Caco-2 (cell line): ENCODE measurements at places on chromosomes 2 and 18. TPM values are rescaled to one million over a fixed set of nuclear protein-coding genes. Genes with fewer than 3 reads are reported as not detected.
A peak's percentile ranks its signal among the peaks of the same experiment; 100 is the strongest.

Gene RESP18
- not detected in 2 replicates for total RNA-seq

DNA sequence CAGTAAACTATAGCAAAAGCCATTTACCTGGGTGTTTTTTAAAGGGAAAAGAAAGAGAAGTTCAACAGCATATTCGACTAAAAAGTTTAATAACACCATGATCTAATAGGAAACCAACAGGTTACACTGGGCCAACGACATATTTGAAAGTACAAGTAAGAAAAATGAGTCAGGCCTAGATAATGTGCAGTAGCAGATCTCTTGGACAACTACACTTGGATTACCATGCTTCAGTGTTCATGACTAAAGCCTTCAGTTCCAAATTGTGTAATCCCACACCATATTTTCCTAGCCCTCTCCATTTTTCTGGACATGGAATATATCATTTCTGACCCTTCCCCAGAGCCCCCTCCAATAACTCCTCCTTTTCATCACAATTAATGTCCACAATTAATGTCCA, 39.1 kb upstream of the FIGN start:
- no peaks in the 10 kb centered on the region for H3K36me3 ChIP-seq
- 0 out of 2 replicates have a peak, but pooled peaks cover 4% of the 10 kb centered on the region for H3K4me1 ChIP-seq
- H3K4me3 ChIP-seq = no peak overlapping the region
- no peaks in the 10 kb centered on the region for H3K27me3 ChIP-seq
- H3K27ac ChIP-seq = no peak overlapping the region
- DNase-seq = no peak

- H3K27me3 ChIP-seq = no peaks in the 10 kb centered on the region
- H3K27ac ChIP-seq = no peak overlapping the region
- no peaks in the 10 kb centered on the region for H3K4me1 ChIP-seq
- DNase-seq = no peak
Observed at GRCh38 chr2:25030702-25031101, 11.2 kb upstream of the EFR3B start.

Gene CDK15
- not detected in 2 replicates for total RNA-seq

DNA sequence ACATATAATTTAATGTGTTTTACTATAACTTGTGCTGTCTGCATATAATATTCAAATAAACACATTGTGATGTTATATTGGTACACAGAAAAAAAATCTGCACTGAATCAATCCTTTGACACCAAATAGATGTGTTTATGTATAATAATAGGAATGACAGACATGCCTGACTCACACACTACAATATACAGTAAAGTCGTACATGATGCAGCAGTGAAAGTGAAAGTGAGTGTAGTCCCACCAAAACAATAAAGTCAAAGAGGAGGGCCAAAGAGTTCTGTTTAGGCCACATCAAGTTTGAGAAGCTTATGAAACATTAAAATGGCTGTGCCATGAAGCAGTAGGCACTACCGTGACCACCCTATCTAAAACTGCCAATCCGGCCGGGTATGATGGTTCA, 8.2 kb upstream of the RBM44 start:
- no peaks in the 10 kb centered on the region for H3K4me1 ChIP-seq
- no peak overlapping the region for H3K4me3 ChIP-seq
- DNase-seq = no peak

GRCh38 chr2:163571423-163572102, 164.2 kb downstream of the FIGN start:
- H3K36me3 ChIP-seq = no peaks in the 10 kb centered on the region
- no peak for DNase-seq
- H3K4me3 ChIP-seq = no peak overlapping the region
- no peak overlapping the region for H3K27ac ChIP-seq

GRCh38 chr2:159677654-159678053, 34.7 kb upstream of the MARCHF7 start:
- H3K27me3 ChIP-seq = no peaks in the 10 kb centered on the region
- H3K4me3 ChIP-seq = no peak overlapping the region
- DNase-seq = no peak

DNA sequence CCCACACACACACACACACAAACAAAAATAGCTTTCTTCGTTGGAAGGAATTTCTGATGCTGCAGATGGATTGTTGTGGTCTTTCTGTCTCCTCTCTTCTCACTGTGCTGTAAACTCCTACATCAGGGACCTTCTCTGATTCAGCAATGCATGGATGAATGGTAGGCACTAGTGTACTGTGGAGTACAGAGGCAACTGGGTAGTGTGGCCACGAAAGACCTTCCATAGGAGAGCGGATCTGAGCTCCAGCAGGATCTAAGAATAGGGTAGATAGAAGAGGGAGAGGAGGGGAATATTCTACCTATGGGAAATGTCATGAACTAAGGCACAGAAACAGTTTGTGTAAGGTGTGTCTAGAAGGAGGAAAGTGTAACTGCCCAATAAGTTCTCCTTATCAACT, 266.8 kb downstream of the MYCN start:
- no peak overlapping the region for H3K4me3 ChIP-seq
- no peaks in the 10 kb centered on the region for H3K36me3 ChIP-seq
- H3K27me3 ChIP-seq = no peaks in the 10 kb centered on the region
- no peak overlapping the region for H3K27ac ChIP-seq

Gene ICOS
- not detected in 2 replicates for total RNA-seq

DNA sequence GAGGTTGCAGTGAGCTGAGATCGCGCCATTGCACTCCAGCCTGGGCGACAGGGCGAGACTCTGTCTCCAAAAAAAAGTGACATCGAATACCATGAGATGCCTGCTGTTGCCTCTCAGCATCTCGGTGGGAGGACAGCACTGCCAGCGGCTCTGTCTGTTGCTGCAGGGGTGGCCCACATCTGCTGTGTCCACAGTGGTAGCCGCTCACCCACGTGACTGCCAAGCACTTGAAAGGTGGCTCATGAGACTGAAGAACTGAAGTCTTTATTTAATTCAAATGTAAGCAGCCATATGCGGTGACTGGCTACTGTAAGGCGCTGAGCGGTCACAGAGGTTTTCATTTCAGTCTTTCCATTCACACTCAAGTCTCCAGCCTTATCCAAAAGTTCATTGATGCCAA, 25.8 kb downstream of the IMPA2 start:
- peaks cover 10% of the 10 kb centered on the region for H3K4me1 ChIP-seq
- DNase-seq = no peak
- H3K27ac ChIP-seq = no peak overlapping the region
- H3K4me3 ChIP-seq = no peak overlapping the region
- no peaks in the 10 kb centered on the region; the same call in 1 of the 2 replicates for H3K36me3 ChIP-seq

- H3K4me1 ChIP-seq = no peaks in the 10 kb centered on the region
- H3K27me3 ChIP-seq = no peaks in the 10 kb centered on the region
- H3K27ac ChIP-seq = no peak overlapping the region
- no peak overlapping the region for H3K4me3 ChIP-seq
- DNase-seq = no peak
Observed at GRCh38 chr18:3411327-3411726, 38.6 kb upstream of the TGIF1 start.

DNA sequence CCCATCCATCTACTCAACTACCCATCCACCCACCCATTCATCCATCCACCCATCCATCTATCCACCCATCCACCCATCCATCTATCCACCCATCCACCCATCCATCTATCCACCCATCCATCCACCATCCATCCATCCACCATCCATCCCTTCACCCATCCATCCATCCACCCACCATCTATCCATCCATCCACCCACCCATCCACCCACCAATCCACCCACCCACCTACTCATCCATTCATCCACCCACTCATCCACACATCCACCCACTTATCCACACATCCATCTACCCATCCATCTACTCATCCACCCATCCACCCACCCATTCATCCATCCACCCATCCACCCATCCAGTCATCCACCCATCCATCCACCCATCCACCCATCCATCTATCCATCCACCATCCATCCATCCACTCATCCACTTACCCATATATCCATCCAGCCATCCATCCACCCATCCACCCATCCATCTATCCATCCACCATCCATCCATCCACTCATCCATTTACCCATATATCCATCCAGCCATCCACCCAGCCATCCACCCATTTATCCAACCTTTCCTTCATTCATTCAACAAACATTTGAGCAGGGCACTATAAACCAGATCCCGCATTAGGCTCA, 2.1 kb upstream of the NGEF start:
- no peak overlapping the region for H3K27ac ChIP-seq
- no peaks in the 10 kb centered on the region for H3K36me3 ChIP-seq
- DNase-seq = no peak
- no peak overlapping the region for H3K4me3 ChIP-seq
- no peaks in the 10 kb centered on the region for H3K27me3 ChIP-seq

Gene SCG2
- total RNA-seq = 0.35 and 0.41 TPM in 2 replicates

DNA sequence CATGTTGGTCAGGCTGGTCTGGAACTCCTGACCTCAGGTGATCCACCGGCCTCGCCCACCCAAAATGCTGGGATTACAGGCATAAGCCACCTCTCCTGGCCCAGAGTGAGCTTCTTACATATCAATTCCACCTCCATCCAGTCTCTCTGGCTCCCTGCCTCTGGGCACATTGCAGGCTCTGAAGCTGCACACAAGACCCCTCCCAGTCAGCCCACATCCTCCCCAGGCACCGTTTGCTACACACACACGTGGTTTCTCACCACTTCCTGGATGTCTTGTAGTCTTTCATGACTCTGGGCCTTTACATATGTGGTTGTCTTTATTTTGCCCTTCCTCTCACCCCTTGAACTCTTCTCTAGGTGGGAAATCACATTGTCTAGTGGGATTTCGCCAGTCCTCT, 64.0 kb upstream of the CABLES1 start:
- no peaks in the 10 kb centered on the region for H3K27me3 ChIP-seq
- H3K27ac ChIP-seq = no peak overlapping the region
- no peak for DNase-seq
- no peaks in the 10 kb centered on the region for H3K4me1 ChIP-seq
- no peak overlapping the region for H3K4me3 ChIP-seq

DNA sequence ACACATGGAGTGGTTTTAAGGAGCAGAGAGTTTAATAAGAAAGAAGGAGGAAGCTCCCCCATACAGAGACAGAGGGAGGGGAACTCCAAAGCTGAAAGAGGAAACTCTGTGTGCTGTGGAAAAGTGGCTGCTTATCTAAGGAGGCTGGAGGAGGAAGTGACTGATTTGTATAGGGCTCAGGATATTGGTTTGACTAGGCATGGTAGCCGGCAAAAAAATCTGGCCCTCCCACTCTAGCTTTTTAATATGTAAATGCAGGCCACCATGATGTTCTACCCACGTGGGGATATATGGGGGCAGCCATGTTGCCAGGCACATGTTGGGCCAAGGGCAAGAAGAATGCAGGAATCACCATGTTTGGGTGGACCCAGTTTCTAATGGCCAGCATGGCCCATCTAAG, 64.3 kb downstream of the HNMT start:
- H3K27ac ChIP-seq = no peak overlapping the region
- H3K36me3 ChIP-seq = no peaks in the 10 kb centered on the region
- H3K4me1 ChIP-seq = 0 out of 2 replicates have a peak, but pooled peaks cover 3% of the 10 kb centered on the region
- DNase-seq = no peak

GRCh38 chr18:45653090-45653489, 37.8 kb downstream of the SLC14A2 start:
- H3K27me3 ChIP-seq = no peaks in the 10 kb centered on the region
- peaks cover 6% of the 10 kb centered on the region; the same call in 1 of the 2 replicates for H3K4me1 ChIP-seq
- no peak overlapping the region for H3K4me3 ChIP-seq
- no peak for DNase-seq
- H3K36me3 ChIP-seq = no peaks in the 10 kb centered on the region

DNA sequence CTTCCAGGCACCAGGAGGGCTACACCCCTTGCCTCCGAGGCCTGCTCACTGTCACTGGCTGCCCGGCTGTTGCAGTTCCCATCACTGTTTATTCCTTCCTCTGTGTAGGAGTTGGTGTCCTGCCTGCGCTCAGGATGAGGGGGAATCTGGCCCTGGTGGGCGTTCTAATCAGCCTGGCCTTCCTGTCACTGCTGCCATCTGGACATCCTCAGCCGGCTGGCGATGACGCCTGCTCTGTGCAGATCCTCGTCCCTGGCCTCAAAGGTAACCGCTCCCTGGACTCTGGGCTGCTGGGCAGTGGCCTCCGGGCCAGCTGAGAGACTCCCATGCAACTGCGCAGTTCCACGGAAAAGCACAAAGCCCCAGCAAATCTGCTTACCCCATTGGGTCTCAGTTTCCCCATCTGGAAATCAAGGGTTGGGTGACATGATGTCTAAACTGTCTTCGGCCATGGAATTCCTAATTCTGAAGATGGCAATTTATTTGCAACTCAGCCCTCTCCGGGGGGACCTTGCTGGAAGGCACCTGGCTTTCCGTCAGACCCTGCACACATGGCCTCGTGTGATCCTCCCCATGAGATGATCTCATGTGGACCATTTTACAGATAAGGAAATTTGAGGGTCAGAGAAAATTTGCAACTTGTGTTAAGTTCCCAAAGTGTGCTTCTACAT, 9.4 kb downstream of the COLEC11 start:
- no peaks in the 10 kb centered on the region for H3K36me3 ChIP-seq
- DNase-seq = no peak
- H3K27ac ChIP-seq = no peak overlapping the region
- no peaks in the 10 kb centered on the region for H3K27me3 ChIP-seq

DNA sequence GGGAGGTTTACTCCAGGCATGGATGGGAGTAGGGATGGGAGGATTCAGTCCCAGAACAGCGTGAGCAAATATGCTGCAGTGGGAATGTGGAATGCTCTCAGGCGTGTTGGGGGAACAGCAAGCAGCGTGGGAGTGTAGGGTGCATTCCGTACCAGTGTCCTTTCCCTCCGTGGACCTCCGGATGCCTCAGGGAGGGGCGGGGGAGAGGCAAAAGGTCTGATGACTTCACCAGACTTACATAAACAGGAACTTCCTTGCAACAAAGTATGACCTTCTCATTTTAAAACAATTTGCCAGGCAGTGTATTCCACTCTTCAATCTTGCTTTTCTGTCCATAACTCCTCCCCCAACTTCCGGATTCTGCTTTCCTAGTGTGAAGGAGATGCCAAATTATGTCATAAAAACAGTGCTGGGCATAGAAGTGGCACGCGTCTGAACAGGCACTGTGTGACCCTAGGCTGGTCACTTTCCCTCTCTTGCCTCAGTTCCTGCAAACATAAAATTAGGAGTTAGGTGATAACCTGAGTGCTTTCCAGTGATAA, 36.9 kb downstream of the RPL37A start:
- no peak overlapping the region for H3K4me3 ChIP-seq
- H3K27me3 ChIP-seq = no peaks in the 10 kb centered on the region
- no peaks in the 10 kb centered on the region for H3K36me3 ChIP-seq
- no peak for DNase-seq
- H3K4me1 ChIP-seq = no peaks in the 10 kb centered on the region
- H3K27ac ChIP-seq = no peak overlapping the region

- no peaks in the 10 kb centered on the region for H3K27me3 ChIP-seq
- H3K27ac ChIP-seq = no peak overlapping the region
- H3K4me1 ChIP-seq = no peaks in the 10 kb centered on the region
- peak overlapping the region; percentile 30 for H3K4me3 ChIP-seq
- no peaks in the 10 kb centered on the region for H3K36me3 ChIP-seq
Observed at GRCh38 chr2:65204461-65205210, 23.0 kb upstream of the ACTR2 start.
